Panc1 (cell line): ENCODE measurements at places on chromosomes 7 and 10. TPM values are rescaled to one million over a fixed set of nuclear protein-coding genes. Genes with fewer than 3 reads are reported as not detected.

- no peaks in the 10 kb centered on the region for H3K4me1 ChIP-seq
- H3K27ac ChIP-seq = no peak overlapping the region
- no peak overlapping the region for H3K4me3 ChIP-seq
- no peaks in the 10 kb centered on the region for H3K36me3 ChIP-seq
- H3K27me3 ChIP-seq = no peaks in the 10 kb centered on the region
Observed at GRCh38 chr7:4265066-4265465, 417.0 kb upstream of the FOXK1 start.

- no peak for DNase-seq
- H3K4me1 ChIP-seq = peaks cover 6% of the 10 kb centered on the region; the same call in 1 of the 2 replicates
- H3K27ac ChIP-seq = peak overlapping the region; percentile 93
- peaks cover 3% of the 10 kb centered on the region for H3K36me3 ChIP-seq
Observed at GRCh38 chr7:102395592-102395872, 631 bp upstream of the PRKRIP1 start.

GRCh38 chr10:101986624-101986971 is 69.4 kb downstream of the ARMH3 start:
- no peaks in the 10 kb centered on the region for H3K4me1 ChIP-seq
- DNase-seq = no peak

DNA sequence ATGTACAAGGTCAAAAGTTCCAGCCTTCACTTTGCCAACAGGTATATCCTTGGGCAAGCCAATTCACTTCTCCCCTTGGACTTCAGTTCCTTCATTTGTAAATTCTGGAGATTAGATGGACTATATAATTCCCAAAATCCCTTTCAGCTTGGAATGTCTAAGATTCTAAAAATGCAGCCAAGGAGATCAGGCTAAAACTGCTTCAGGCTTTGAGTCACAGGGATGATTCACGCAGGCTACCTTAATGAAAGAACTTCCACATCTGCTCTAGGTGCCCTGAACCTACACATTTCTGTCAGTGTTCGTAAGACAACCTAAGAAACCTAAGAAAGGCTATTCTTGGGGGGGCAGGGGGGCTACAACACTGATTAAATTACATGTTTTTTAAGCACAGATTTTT is 7.1 kb downstream of the CPVL start:
- no peak overlapping the region for H3K4me3 ChIP-seq
- no peak overlapping the region for H3K27ac ChIP-seq
- DNase-seq = no peak
- H3K4me1 ChIP-seq = no peaks in the 10 kb centered on the region
- no peaks in the 10 kb centered on the region for H3K36me3 ChIP-seq
- H3K27me3 ChIP-seq = peaks cover 17% of the 10 kb centered on the region

TAS2R38 gene
- not detected for total RNA-seq
